ENCODE measurements at places on chromosomes 7 and 10.
A peak's percentile ranks its signal among the peaks of the same experiment; 100 is the strongest.

GRCh38 chr7:375321-375831 is 85.4 kb downstream of the FOXL3 start:
- no peak for DNase-seq

- peak; percentile 33 for DNase-seq
These were observed 644.4 kb downstream of the GRM8 start for GRCh38 chr7:126608339-126608776.

DNA sequence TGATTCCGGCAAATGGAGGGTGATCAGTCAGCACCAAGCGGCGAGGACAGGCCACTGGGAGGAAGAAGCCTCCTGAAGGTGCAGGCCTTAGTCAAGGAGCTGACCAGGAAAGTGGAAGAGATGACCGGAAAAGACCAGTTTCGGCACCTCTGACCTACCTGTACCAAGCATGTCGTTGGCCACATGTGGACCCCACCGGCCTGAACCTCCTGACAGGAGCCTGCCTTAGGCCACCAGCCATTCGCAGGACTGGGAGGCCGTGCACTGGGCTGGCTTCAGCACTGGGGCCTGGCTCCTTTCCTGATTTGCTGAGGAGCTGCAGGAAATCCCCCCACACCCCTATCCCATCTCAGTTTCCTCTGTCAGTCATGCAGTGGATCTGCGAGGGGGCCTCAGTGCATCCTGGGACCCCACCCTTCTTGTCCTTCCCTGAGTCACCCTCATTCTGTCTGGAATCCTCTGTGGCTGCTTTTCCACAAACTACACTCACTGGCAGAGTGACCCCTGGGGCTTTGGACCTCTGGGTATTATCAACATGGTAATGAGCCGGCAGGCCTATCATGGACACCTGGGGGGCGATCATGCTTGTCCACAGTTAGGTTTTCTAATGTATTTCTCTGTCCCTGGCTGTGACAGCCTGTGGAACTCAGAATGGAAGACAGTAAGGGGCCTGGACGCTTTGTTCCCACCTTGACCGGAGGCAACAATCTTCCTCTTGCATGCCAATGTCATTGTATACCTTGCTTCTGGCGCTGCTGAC is 33.0 kb downstream of the RAMP3 start:
- DNase-seq, result no peak

DNA sequence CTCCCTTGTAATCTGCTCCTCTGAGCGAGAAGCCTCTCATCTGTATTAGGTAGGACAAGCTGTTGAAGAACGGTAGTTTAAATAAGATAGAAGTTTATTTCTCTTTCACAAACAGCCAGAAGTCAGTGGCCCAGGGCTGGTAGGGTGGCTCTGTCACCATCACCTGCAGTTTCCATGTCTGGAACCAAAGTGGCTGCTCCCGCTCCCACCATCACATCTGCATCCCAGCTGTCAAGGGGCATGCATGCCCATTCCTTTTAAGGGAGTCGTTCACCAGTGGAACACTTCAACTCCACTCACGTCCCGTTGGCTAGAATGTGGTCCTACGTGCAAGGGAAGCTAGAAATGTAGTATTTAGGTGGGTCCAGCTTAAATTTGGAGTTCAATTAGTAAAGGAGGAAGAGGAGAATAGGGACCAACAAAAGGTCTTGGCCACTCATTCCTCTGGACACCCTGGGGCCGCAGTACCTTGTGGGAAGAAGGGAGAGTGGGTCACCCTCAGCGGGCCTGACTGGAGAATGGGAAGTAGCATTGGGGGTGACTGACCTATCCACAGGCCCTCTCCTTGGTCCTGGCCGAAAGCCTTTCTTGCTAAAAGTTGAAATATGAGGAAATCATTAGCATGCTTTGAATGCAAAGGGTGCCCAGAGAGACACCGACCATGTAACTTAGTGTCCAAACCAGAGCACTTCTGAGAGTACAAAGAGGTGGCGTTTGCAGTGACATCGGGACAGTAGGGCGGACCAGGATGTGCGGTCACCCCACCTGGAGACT is 48.0 kb downstream of the ELFN1 start:
- no peak for DNase-seq

DNA sequence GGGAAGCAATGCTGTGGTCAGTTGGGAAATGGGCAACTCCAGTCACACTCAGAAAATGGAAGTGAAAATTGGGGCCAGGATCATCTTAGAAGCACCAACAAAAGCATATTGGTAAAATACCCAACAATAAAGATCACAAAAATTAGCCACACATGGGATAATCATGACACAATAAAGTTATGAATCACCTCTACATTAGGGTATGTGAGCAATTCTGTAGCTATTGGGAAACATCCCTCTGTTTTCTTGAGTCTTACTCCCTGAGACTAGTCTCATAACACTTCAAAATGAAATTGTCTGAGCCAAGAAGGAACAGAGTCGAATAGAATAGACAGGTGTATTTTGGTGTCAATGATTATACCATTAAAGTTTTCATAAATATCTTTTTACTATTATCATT is 178.3 kb downstream of the DYNC1I1 start:
- no peak for DNase-seq

DNA sequence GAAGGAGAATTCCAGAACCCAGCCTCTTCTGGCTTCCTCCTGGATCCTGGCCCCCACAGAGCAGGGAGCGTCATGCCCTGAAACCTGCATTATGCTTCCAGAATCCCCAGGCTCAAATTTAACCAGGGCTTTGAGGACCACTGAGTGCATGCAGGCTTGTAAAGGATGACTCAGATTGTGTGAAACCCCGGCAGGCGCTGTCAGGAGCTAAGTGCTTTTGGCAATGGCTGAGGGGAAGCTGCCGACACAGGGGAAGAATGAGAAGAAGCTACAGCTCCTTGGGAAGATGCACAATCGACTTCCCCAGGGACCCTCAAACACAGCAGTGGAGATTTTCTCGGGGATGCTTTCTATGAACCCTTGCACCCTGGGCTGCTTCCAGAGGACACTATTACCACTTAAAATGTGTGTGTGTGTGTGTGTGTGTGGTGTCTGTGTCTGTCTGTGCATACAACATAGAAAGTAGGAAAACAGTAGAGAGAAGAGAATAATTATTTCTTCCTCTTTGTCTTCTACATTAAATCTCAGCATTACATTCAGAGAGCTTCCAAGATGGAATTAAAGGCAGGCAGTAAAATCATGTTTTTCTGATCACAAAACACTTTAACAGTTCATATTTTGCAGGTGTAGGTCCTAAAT is 183.5 kb upstream of the INHBA start:
- DNase-seq, result no peak
